Stimulated activated CD4-positive, alpha-beta T cell treated with anti-CD3 and anti-CD28 coated beads, Interleukin-2, amount 100 ng/mL, for 4 hours (primary cell): ENCODE measurements at places on chromosomes 2 and 18.

GRCh38 chr2:235264512-235264911 lies 229.3 kb upstream of the AGAP1 start:
- no peak for DNase-seq

GRCh38 chr2:52386433-52387030 lies 1354.6 kb upstream of the NRXN1 start:
- no peak for DNase-seq

DNA sequence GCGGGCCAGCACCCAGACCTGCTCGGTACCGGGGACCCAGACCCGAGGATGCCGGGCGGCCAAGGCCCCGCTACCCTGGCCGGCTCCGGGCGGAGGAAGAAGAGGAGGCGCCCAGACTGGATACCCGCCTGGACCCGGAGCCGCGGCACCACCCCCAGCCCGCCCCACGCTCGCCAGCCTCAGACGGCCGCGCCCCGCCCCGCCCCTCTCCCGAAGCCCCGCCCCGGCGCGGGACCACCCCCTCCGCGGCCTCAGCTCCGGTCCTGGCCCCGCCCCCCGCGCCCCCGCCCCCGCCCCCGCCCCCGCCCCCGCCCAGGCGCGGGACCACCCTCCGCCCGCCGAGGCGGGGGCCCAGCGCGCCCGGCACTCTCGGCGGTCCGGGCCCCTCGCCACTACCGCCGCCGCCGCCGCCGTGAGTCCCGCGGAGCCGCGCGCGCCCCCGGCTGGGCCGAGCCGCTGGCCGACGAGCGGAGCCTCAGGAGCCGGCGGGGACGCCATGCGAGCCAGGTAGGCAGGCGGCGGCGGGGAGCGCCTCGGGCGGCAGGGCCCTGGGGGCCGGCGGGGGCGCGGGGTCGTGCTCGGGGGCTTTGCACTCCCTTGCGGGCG lies at the start of gene SH3BP4:
TSS of gene SH3BP4 (plus strand) at position 354 of the 606 bp plus-strand sequence. CDS start 82,986 bp downstream, outside the sequence.
- DNase-seq, result peak; percentile 15

DNA sequence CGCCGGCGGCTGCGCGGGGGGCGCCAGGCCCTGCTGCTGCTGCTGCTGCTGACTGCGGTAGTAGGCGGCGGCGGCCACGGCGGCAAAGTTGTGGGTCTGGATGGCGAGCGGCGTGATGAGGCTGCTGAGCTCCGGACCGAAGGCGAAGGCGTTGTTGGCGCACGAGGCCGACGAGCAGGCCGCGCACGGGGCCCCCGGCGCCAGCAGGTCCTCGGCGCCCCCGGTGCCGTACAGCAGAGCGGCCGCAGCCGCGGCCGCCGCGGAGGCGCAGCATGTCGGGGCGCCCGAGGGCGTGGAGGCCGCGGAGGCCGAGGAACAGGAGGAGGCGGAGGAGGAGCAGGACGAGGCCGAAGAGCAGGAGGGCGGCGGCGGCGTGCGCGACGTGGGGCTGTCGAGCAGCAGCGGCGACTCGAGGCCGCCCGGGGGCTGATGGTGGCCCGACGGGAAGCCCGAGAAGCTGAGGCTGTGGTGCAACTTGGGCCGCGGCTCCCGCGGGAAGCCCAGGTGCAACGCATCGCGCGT lies 1.8 kb downstream of the ZFP36L2 start:
- DNase-seq, result no peak

DNA sequence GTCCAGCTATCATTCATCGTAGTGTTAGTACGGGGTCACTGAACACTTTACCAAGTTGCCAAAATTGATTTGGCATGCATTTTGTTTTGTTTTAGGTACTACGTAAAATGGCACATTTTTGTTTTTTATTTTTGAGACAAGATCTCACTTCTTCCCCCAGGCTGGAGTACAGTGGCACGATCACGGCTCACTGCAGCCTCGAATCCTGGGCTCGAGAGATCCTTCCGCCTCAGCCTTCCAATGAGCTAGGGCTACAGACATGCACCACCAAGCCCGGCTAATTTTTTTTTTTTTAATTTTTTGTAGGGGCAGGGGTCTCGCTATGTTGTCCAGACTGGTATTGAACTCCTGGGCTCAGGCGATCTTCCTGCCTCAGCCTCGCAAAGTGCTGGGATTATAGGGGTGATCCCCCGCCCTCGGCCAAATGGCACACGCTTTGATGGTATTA lies 786 bp downstream of the TAF1B start:
- DNase-seq, result no peak

DNA sequence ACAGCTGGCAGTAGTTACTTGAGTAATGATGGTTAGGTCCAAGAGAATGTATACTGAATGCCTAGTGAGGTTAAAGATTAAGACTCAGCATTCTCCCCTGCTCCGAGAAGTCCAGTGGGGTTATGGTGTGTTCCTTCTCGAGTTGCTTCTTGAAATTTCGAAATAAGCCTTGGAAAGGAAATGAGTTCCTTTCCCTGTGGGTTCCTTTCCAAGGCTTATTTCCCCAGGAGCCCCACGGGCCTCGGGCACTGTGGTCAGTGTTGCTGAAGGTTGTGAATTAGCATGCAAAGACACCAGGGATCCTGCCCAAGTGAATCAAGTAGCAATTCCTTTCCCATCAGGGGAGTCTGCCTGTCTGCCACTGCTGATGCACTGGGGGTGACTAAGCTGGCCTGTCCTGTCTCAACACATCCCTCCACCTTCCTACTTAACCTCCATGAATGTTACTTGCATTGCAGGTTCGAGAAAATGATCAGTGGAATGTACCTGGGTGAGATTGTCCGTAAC lies 53.6 kb downstream of the HK2 start:
- DNase-seq, result no peak

DNA sequence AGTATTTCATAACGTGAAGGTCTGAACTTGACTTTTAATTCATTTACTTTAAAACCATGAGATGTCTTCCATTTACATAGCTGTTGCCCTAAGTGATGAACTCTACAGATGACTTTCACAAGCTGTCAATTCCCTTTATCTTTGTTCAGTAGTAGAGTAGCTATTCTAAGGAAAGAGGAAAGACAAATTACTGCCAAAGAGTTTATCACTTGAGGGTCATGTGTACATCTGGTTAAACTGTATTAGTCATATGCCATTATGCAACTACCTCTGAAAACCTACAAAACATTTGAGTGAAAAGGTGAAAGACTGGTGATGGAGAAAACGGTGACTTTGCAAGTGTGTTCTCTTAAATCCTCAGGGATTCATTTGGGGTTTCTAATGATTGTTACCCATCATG lies 763.9 kb downstream of the TMEM182 start:
- DNase-seq, result no peak

- no peak for DNase-seq
Measured at GRCh38 chr18:69157906-69158305, 242.8 kb upstream of the DOK6 start.

GRCh38 chr2:674321-674985 lies 2.8 kb downstream of the TMEM18 start:
- DNase-seq, result no peak

DNA sequence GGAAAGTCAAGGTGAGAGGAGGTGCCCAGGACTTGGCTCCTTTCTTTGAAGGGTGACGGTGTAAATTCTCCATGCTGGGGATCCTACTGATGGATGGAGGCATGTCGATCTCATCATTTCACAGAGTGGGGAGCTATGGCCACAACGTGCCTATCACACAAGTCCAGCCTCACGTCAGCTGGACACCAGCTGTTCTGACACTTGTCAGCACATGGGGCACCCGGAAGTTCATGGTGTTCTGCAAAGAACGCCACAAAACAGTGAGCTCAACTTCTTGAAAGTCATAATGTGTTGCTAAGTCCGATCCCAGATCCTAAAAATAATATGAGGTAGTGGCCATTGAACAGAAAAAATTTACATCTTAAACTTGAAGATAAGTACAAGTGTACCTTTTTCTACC lies 12.3 kb downstream of the PAX8 start:
- DNase-seq, result no peak

DNA sequence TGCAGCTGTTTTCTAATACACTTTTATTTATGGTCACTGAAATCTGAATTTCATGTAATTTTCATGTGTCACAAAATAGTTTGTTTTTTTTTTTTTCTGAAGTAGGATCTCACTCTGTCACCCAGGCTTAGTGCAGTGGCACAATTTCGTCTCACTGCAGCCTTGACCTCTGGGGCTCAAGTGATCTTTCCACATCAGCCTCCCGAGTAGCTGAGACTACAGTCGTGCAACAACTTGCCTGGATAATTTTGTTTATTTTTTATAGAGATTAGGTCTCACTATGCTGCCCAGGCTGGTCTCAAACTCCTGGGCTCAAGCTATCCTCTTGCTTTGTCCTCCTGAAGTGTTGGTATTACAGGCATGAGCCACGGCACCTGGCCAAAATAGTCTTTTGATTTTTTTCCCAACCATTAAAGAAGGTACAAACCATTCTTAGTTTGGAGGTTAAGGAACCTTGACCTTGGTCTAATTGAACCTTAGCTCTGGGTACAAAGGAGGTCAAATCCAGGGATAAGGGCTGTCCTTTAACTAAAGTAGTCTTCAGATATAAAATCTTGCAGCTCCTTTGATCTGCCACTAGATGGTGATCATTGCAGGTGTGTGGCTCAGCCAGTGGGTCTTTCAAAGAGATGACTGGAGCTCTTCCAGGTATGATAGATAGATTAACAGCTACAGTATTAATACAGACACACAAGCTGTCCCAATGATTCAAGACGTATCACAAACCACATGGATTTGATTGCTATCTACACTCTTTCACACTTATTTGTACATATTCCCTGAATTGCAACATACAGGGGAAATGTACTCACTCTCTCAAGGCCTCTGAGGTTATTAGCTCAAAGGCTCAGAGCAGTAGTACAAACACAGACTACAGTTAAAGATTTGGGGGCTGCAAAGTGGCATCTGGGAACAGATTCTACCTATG lies 4.7 kb upstream of the KRCC1 start:
- DNase-seq, result peak; percentile 29

DNA sequence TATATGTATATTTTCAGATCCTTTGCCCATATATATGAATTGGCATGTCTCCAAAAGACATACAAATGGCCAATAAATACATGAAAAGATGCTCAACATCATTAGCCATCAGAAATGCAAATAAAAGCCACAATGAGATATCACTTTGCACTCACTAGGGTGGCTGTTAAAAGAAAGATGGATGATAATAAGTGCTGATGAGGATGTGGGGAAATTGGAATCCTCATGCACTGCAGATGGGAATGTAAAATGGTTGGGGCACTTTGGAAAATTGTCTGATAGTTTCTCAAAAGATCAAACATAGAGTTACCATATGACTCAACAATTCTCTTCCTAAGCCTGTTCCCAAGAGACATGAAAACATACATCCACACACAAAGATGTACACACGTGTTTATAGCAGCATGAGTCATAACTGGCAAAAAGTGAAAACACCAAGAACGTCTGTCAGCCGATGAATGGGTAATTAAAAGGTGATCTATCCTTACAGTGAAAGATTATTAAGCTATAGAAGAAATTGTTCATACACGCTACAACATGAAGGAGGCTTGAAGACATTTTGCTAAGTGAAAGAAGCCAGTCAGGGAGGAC lies 19.7 kb downstream of the NGEF start:
- DNase-seq, result no peak

GRCh38 chr2:8608411-8608954 lies 73.4 kb upstream of the ID2 start:
- no peak for DNase-seq
